Stimulated activated CD4-positive, alpha-beta T cell treated with anti-CD3 and anti-CD28 coated beads, Interleukin-2, amount 100 ng/mL, for 48 hours (primary cell): ENCODE measurements at places on chromosomes 3 and 15.

DNA sequence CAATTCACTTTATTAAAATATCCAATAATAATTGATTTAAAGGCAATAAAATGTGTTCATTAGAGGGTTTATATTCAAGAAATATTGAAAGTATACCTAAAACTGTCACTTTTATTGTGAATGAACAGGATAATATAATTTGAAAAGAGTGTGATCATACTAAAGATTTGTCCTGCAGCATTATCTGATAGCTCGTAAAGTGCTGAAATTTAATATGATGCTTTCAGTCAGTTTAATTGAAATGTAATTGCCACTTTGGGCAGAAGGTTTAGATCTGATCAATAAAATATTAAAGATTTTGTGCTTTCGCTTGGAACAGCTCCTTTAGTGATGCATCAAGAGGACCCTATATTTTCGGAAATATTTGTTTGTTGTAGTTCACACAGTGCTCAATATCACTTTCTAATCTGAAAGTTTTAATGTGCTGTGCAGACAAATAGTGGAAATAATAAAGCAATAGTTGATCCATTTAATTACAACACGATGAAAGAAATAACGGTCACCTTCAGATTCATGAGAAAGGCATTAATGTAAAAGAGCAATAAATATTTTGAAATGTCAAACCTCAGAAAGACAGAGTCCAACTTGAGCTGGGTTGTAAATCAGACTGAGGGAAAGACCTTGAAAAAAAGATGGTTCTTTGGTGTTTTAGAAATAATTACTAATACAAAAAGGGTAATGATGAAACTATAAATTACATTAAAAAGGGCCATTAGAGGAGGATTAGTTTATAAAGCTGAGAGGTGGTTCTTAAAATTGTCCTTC is 129.7 kb upstream of the MEIS2 start:
- no peak for DNase-seq

- DNase-seq, result no peak
Measured at GRCh38 chr15:58357529-58358476, 74.0 kb upstream of the LIPC start.

DNA sequence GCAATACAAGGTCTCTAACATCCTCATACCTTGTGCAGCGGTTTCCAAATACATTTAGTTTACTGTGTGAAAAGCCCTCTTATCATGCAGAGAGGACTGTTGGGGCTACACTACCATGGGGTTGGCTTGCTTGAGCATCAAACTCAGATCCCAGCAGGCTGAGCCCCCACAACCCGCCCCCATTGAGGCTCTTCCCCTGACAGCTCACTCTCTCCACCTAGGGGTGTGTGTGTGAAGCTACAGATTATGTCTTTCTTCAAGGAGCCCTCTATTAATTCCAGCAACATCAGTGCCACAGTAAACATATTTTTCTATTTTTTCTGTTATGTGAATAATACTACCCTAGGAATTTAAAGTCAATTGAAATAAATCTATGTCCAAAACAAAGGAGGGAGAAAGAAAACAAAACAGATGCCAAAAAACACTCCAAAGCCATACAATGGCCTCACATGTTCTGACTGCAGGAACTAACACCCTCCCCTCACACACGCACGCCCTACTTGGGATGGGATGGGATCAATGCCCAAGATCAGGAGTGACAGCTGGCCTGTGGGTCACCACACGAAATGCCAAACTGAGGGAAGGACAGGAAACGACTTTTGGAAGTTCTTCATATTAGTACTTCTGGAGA is 14.7 kb downstream of the TM4SF4 start:
- no peak for DNase-seq

DNA sequence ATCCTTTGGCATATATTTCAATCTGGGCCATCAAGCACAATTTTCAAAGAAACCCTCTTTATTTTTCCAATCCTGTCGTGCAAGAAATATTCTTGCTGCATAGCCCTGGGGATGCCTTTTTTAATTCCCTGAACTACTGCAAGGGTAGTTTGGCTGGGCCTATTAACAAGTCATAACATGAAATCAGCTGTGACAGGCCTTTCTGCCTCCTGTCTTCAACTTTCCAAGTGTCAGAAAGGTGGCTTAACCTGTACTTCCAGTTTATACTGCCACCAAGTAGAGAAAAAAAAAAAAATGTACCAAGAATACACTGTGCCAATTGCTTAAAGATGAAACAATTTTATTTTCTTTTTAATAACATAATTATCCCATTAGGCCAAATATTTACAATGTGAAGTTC is 32.4 kb upstream of the SPPL2A start:
- no peak for DNase-seq

DNA sequence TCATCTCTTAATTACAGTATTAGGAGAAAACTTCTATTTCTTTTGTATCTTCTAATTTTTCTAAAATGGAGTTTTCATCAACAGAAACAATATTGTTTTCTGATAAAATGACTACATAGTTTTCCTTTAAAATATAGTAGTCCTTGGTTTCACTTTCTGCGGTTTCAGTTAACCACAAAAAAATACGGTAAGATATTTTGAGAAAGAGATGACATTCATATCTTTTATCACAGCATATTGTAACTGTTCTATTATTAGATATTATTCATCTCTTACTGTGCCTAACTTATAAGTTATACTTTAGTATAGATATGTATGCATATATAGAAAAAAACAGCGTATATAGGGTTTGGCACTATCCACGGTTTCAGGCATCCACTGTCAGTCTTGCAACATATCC is 2.3 kb downstream of the B4GALT4 start:
- DNase-seq, result no peak

GRCh38 chr3:182568876-182569275 is 224.4 kb upstream of the ATP11B start:
- DNase-seq, result no peak

GRCh38 chr3:25531971-25532370 is 103.9 kb downstream of the RARB start:
- DNase-seq, result no peak
